HCT116 (cell line): ENCODE measurements at places on chromosomes 3 and 15.

- DNase-seq = no peak
These were observed 136.0 kb upstream of the CFAP20DC start for GRCh38 chr3:59185591-59186369.

DNA sequence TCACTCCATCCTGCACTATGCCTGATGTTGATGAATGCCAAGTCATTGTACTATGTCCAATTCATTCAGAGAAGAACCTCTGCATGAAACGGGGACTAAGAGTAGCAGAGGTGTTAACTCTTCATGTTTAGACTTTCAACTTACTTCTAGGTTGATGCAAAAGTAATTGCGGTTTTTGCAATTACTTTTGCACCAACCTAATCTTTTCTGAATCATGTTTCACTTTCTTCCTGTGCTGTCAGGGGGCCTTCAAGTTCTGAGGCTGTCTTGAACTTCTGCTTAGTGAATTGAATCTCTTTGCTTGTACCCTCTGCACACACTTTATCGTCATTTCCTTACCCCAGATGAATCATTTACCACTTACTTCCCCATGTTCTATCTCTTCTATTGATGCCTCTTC lies 636.2 kb downstream of the NAALADL2 start:
- DNase-seq = no peak

DNA sequence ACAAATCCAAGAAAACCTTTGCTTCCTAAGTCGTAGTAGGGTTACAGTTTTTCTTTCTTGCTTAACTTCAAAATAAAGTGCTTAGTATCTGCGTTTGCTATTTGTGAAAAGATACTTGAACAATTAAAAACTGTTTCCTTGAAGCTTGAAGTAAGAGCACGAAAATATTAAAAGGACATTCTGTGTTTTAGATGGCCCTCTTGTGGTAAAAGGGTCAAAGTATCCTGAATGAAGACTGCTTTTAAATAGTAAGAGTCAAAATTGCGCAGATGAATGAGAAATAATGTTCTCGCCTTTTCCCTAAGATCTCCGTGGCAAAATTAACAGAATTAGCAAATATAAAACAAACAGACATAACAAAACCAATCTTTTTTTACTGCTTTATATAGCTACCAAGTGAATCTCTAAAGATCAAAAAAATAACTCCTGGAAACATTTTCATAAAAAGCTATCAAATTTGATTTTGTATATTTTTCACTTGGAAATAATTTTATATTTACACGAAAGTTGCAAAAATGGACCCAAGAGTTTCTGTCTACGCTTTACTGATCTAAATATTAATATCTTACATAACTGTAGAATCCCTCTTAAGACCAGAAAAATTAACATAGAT lies 175.4 kb downstream of the MBNL1 start:
- DNase-seq = peak; percentile 38

DNA sequence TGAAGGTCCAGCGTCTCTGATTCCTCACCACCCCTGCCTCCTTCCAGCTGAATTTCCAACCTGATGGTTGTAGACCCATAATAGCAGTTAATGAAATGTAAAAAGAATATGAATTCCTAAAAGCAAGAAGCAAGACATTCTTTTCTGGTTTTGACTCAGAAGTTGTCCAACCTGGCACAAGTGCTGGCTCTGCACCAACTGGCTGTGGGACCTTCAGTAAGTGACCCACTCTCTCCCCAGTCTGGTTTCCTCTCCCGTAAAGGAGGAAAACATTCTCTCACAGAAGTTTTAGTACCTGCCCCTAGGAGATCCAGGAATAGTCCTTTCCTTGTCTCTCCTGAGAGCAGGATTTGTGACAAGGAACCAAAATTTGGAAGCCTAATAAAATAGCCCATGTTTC lies 236.9 kb upstream of the TRIM42 start:
- no peak for DNase-seq

- peak; percentile 10 for DNase-seq
These were observed 146.3 kb downstream of the FMN1 start for GRCh38 chr15:33048255-33048654.

DNA sequence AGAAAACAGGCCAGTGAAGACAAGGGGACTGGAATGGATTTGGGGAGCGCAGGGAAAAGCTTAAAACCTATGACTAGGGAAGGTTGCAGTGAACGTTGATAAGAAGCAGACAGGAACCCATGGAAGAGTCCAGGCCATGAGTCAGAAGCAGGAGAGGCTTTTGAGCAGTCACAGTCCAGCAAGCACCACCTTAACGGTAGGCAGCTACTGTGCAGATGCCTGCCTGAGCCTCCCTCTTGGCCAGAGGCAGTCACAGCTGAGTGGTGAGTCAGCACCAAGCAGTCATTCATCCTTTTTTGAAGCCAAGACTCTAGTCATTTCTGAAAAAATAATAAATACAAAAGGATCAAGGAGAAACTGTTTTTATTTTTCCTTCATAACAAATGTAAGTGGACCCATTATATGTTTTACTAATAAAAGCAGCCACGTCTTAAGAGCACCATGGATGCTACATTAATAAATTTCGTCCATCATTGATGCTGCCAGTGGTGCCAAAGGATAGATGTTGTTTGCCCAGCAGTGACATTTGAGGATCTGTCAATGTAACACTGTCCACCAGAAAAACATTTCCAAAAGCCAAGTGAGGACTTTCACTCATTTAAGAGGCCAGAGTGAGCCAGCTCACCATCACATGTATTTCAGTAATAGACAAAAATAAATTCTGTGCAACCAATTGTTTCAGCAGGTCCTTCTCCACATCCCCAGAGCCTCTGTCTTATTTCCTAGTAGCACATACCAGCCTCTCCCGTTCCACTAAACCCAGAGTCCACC lies 42.1 kb upstream of the ACTC1 start:
- no peak for DNase-seq

DNA sequence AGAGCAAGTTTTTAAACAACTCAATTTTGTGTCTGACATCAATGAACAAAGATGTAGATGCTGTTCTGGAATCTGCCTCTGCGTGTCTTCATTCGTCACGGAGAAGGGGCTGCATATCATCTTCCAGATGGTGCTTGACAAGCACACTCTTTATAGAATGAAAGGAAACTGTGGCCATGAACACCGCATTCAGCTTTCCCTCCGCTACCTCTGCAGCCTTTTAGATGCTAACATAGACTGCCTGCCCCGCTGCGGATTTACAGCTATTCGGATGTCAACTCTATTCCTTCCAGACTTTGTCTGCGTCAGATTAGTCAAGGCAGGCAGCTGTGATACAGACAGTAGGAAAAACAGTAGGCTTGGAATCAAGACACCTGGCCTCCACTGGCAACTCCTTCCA lies 232.9 kb downstream of the TJP1 start:
- no peak for DNase-seq

DNA sequence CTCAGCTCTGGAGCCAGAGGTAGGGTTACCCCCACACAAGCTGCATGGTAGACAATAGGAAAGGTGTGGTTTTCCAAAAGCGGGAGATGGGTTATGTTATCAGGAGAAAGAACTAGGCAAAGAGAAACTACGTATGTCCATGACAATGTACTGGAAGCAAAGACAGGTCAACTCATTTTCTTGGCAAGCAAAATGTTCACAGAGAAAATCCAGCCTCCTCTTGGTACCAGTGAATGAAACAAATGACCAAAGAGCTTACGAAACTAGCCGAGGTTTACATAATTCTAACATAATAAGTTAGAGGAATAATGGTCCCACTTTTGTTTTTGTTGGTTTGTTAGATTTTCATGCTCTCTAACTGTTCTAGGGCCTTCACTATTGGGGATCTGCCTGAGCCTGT lies 338.1 kb upstream of the TGFBR2 start:
- no peak for DNase-seq

DNA sequence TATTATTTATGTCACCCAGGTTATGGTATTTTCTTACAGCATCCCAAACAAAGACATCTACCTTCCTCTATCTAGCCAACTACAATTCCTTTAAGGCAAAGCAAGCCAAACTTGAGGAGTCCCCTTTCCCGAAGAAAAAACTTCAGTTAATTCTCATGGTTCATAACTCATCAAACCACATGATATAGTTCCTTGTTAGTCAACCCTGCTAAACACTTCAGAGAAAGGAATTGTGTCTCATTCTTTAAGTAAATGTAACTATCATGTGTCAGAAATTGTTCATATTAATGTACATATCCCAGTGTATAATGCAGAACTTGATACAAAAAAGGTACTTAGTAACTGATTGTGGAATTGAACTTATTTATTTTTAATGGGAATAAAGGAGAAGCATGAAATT lies 44.4 kb downstream of the ST3GAL6 start:
- no peak for DNase-seq

DNA sequence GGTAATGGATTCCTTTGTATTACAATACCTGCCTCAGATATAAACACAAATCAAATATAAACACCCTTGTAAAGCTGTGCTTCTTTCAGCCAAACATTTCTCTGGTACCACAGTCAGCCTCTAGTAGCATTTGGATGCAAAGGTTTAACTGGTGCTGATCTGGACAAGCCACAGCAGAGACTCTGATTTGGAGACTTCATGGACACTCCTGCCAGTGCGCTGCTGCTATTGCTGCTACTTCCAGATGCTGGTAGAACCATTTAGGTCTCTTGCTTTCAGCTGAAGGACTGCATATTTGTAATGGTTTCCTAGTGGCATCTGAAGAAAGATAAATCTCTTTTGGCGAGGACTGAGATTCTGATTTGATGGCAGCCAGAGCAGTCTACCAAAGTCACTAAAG lies 36.9 kb downstream of the NCK1 start:
- no peak for DNase-seq

- DNase-seq = no peak
These were observed 40.9 kb downstream of the APH1B start for GRCh38 chr15:63318344-63318743.

- no peak for DNase-seq
These were observed 324.8 kb upstream of the ONECUT1 start for GRCh38 chr15:53114960-53115359.

DNA sequence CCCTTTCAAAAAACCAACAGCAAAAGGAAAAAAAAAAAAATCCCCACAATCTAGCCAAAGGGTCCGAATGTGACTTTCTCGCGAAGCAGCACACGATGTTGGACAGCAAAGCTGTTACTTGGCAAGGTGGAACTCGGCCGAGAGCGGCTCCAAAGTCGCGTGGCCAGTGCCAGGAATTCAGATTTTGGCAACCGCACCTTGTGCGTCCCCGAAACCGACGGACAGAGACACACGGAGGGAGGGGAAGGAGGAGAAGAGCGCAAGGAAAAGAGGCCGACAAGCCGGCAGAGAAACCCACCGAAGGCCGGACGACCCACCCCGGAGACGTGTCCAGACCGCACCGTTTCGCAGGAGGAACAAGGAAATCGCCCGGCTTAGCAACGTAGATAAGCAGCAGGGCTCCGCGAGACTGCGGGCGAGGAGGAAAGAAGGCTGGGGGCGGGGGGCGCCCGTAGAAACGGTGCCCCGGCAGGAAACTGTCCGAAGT lies 517.3 kb downstream of the MECOM start:
- no peak for DNase-seq

- DNase-seq = no peak
These were observed 342.8 kb downstream of the TBC1D5 start for GRCh38 chr3:17399586-17399985.

DNA sequence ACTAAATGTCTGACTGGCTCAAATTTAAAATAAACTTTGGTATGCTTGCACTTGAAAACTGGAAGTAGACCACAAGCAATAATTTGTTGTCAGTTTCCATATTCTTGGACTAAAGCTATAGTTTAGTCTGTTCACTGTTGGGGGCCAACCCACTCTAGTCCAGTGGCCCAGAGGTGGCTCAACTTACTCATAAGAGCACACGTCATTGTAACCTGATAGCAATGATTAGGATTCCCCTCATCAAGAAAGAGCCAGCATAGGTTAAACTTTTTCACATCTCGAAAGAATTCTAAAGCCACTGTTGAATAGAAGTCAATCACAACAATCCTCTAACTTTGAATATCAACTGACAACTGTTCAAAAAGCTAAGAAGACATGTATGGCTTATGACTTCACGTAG lies 147.0 kb downstream of the MEIS2 start:
- DNase-seq = no peak

GRCh38 chr15:34665498-34666116 lies 82.2 kb upstream of the GOLGA8B start:
- DNase-seq = no peak

DNA sequence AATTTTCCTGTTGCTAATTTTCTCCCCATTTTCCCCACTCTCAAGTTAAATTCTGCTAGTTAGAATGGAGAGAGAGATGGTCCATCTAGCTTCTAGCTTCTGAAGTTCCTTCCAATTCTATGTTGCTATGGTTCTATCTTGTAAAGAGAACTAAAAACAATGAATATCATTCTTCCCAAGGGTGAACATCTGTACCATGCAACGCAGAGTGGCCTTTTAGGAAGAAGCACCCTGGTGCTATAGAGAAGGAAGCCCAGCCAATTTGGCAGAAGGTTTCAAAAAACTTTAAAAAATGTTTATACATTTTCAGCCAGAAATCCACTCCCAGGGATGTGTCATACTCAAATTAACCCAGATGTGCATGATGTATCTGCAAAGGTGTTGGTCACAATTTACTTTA lies 149.1 kb downstream of the SEMA6D start:
- no peak for DNase-seq

DNA sequence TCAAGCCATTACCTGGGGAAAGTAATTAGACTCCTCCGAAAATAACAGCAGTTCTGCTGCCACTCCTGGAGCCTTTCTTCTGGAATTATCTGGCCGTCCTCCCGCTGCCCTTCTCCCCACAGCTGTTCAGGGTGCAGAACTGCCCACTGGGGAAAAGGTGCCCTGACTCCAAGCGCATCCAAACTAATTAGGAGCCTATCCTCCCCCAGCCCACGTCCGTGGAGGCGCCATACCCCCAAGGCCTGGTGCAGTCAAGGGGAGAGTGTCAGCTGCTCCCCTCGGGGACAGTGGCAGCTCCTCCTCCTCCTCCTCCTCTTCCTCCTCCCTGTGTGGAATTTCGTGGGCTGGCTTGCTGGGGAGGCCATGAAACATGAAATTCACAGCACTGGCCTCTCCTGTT lies 177.2 kb downstream of the XXYLT1 start:
- no peak for DNase-seq

- no peak for DNase-seq
These were observed 4.2 kb upstream of the LRIG1 start for GRCh38 chr3:66504850-66505641.

DNA sequence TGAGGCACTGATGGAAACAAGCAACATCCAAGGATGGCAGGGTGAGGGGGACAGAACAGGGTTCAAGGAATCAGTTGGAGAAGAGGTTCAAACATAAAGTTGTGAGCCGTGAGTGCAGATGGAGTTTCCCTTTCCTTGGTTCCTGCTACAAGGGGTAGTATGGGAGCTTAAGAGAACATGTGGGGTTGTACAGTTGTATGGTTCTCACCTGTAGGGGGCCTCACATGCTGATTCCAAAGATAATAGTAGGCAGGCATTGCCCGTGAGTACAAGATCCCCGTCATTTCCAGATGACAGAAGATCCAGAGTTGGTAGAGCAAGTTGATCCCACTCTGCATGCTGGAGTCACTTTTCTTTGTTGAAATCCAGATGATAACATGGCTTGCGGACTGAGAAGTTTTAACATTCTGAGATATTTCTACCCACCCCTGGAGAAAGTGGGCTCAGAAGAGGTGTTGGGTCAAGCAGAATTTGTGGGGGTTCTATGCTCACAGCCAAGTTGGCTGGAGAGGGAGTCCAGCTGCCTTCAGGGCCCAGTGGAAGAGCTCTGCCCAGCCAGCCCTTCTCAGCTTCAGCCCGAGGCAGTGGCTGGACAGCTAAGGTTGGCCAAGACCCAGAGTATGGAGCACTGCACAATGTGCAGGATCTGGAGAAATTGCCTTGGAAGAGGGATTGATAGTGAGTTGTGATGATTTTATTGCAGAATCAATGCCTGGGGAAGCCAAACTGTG lies 141.8 kb downstream of the THSD4 start:
- no peak for DNase-seq

GRCh38 chr3:175386630-175387029 lies 527.5 kb downstream of the NAALADL2 start:
- DNase-seq = no peak
